ENCODE measurements at places on chromosomes 7 and 10.

GRCh38 chr10:121592155-121592890, 5.9 kb downstream of the FGFR2 start:
- no peak overlapping the region for H3K27ac ChIP-seq
- H3K27me3 ChIP-seq, result peaks cover 30% of the 10 kb centered on the region
- DNase-seq, result no peak
- H3K4me1 ChIP-seq, result peaks cover 11% of the 10 kb centered on the region

GRCh38 chr7:156886020-156886795, 6.8 kb downstream of the LMBR1 start:
- H3K36me3 ChIP-seq, result peaks cover 26% of the 10 kb centered on the region
- no peak overlapping the region for H3K27ac ChIP-seq
- H3K4me1 ChIP-seq, result peaks cover 19% of the 10 kb centered on the region
- no peaks in the 10 kb centered on the region for H3K27me3 ChIP-seq

DNA sequence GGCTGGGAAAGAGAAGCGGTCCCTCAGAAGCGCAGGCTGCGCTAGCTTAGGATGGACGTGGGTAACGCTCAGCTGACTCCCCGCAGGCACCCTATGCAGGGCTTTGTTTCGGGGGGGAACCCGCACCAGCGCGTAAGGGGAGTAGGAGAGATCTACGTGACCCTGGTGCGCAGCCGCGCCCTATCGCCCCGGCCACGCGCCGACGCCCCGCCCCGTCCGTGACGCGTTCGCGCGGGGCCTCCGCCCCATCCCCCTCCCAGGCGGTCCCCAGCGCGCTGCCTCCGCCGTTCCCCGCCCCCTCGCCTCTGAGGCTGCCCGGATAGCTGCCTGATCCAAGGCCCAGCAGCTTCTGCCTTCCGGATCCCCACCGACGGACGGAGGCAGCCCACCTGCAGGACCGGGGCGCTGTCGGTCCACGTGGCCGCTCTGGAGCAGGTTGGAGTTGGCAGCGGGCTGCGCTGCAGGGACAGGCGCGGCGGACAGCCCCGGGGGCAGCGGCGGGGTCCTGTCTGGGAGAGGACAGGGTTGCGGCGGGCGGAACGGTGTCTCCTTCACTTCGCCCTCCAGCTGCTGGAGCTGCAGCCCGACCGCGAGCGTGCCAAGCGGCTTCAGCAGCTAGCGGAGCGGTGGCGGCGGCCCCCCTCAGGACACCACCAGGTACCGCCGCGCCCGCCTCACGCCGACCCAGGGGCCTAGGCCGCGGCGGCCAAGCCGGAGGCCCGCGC, at the start of gene VDAC2:
Gene VDAC2, plus strand, starts transcription at position 515 of the 725 bp plus-strand sequence. CDS start 363 bp downstream, outside the sequence.
- H3K27ac ChIP-seq, result peak within 1 kb of the TSS; percentile 99
- H3K4me3 ChIP-seq, result peak within 1 kb of the TSS; percentile 96
- peaks cover 14% of the 10 kb centered on the region for H3K36me3 ChIP-seq

- no peaks in the 10 kb centered on the region for H3K36me3 ChIP-seq
- DNase-seq, result no peak
- no peak overlapping the region for H3K4me3 ChIP-seq
- H3K27ac ChIP-seq, result peak overlapping the region; percentile 42
- H3K27me3 ChIP-seq, result no peaks in the 10 kb centered on the region
These were observed 14.4 kb downstream of the ANTXRL start for GRCh38 chr10:46301056-46301645.

GRCh38 chr7:68180761-68181160, 1184.1 kb downstream of the TYW1 start:
- no peaks in the 10 kb centered on the region for H3K27me3 ChIP-seq
- DNase-seq, result no peak
- no peaks in the 10 kb centered on the region for H3K4me1 ChIP-seq
- H3K4me3 ChIP-seq, result no peak overlapping the region

DNA sequence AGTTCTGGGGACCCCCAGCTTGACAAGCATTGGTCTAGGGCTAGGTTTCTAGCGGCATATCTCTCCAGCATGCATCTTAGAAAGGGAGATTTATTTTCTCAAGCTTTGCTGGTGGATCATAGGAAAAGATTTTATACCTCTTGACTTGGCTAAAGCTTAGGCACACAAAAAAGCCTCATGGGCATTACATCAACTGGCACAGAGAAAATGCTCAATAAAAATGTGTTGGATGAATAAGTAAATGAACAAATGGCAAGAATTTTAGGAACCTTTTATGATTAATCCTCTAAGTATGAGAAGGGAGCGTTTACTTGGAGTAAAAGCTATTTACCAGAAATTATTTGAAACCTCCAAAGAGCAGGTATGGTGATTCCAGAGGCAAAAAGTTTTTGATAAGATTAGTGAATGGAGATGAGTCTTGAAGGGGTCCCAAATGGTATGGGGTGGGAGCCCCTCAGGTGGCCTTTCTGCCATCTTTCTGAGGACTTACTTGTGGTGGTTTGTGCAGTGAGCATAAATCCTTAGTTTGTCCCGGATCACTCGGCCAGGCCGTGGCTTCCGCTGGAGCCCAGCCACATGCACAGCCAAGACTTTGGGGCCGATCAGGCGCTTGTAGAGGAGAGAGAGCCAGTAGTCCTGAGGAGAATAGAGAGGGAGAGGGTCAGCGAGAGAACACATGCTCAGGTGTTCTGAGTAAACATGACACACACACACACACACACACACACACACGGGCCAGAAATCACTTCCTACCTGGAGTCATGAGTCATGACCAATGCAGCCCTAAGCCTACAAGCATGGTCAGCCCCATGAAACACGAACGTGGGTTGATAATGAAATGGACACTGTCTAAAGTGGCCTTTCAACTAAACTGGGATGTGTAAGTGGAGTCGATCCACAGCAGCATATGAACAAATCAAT, 43.1 kb upstream of the HPS1 start:
- no peaks in the 10 kb centered on the region for H3K36me3 ChIP-seq
- no peaks in the 10 kb centered on the region for H3K4me1 ChIP-seq
- peaks cover 21% of the 10 kb centered on the region for H3K27me3 ChIP-seq
- no peak overlapping the region for H3K4me3 ChIP-seq
- no peak for DNase-seq

DNA sequence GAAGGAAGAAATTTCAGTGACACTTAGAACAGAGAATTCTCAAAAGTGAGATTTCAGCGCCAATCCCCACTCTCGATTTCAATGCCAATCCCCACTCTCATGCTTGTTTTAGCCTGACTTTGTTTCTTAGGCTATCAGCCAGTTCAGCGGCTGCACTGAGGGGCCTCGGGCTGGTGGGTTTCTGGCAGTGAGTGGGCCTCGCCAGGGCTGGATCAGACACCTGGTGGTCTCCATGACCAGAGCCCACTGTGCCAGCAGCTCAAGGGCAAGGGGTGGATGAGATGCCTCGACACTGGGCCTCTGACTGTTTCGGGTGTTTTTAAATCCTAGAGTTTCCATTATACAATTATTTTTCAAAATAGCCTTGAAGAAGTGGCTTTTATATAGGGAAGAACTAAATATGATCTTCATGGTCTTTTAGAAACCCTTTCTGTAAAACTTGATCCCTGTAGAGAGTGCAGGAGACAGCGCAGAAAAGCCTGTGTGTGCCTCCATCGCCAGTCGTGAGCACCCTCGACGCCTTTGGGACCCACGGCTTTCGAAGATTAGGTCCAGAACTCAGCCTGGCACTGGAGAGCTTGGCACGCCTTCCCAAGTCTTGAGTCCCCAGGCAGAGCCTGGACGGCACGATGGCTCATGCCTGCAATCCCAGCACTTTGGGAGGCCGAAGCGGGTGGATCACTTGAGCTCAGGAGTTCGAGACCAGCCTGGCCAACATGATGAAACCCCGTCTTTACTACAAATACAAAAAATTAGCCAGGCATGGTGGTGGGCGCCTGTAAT, 76.2 kb downstream of the INPP5A start:
- H3K4me1 ChIP-seq, result peaks cover 29% of the 10 kb centered on the region
- no peaks in the 10 kb centered on the region for H3K27me3 ChIP-seq
- H3K4me3 ChIP-seq, result no peak overlapping the region

GRCh38 chr7:101378751-101379174, 16.1 kb downstream of the COL26A1 start:
- no peaks in the 10 kb centered on the region for H3K4me1 ChIP-seq
- peaks cover 7% of the 10 kb centered on the region for H3K27me3 ChIP-seq
- H3K36me3 ChIP-seq, result no peaks in the 10 kb centered on the region
- no peak for DNase-seq
- H3K4me3 ChIP-seq, result no peak overlapping the region

- DNase-seq, result no peak
- H3K27me3 ChIP-seq, result no peaks in the 10 kb centered on the region
- H3K36me3 ChIP-seq, result peaks cover 12% of the 10 kb centered on the region
- H3K4me1 ChIP-seq, result peaks cover 4% of the 10 kb centered on the region
These were observed 96.1 kb downstream of the TPST1 start for GRCh38 chr7:66301249-66301648.

DNA sequence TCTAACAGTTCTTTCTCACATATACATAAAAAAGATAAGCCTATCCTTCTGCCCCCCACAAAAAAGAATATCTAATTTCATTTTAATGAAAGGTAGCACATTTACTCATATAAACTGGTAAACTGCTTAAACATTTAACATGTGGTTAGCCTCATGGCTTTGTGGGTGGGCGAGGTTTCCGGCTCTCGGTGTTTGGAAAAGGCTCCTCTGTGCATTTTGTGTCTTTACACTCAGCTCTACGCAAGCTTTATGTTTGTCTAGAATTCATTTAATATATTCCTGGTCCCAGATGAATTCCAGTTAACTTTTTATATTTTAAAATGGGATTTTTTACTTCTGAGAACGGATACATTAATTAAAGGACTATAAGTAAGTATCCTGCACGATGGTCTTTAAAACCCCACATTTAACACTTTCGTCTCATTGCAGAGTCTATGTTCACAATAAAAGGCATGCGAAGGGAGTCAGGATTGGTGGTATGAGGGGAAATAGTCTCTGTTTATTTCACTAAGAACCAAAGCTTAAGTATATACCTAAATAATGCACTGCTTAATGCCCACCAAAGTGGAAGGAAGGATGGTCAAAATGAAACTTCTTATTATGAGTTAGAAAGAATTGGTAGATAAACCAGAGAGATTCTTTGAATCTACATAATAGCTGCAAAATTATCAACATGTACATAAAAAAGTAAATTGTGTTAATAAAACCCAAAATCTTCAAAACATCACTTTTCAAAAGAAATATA, 197.2 kb downstream of the CRPPA start:
- no peaks in the 10 kb centered on the region for H3K27me3 ChIP-seq
- no peak overlapping the region for H3K27ac ChIP-seq
- no peak for DNase-seq
- no peaks in the 10 kb centered on the region for H3K4me1 ChIP-seq
- H3K36me3 ChIP-seq, result no peaks in the 10 kb centered on the region
- no peak overlapping the region for H3K4me3 ChIP-seq

DNA sequence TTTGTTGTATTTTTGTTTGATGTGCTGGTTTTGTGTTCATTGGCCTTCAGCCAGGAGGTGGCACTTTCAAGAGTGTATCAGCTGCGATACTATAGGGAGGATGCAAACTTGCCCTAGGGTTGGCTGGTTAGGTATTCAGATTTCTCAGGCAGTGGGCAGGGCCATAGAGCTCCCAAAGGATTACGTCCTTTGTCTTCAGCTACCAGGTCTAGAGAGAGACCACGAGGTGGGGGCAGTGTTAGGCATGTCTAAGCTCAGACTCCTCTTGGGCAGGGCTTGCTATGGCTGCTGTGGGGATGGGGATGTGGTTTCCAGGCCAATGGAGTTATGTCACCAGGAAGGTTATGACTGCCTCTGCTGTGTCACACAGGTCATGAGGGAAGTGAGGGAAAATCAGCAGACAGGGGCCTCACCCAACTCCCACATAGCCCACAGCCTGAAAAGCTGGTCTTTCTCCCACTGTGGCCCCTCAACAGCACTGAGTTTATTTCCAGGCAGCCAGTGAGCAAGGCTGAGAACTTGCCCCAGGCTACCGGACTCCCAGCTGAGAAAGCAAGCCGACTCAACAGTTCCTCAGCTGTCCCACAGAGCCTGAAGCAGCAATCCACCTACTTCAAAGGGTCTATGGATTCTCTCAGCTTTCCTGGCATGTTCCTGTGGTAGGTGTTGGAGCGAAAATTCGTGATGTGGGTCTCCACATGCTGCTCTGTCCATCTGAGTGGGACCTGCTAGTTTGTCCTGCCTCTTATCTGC, 227.4 kb upstream of the COBL start:
- no peaks in the 10 kb centered on the region for H3K27me3 ChIP-seq
- no peak overlapping the region for H3K27ac ChIP-seq
- no peak for DNase-seq
- no peaks in the 10 kb centered on the region for H3K4me1 ChIP-seq

DNA sequence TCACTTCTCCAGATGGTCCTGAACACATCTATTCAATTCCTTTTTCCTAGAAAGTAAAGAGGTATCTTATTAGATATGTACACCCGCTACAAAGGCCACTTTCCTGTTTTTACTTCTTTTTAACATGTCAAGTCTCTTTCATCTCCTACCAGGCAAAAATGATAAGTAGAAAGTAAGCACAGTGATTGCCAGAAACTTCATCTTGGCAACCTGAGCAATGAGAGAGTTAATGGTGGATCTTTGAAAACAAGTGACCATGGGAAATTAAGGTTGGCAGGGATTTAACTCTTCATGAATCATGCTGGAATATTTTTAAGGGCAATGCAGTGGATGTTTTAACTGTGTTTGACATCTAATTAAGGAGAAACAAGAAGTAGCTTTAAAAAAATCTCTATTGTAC, 2.7 kb downstream of the SEMA3A start:
- no peak overlapping the region for H3K4me3 ChIP-seq
- no peak for DNase-seq
- H3K4me1 ChIP-seq, result peaks cover 3% of the 10 kb centered on the region
- no peaks in the 10 kb centered on the region for H3K36me3 ChIP-seq
- H3K27me3 ChIP-seq, result peaks cover 10% of the 10 kb centered on the region
- H3K27ac ChIP-seq, result no peak overlapping the region

- no peaks in the 10 kb centered on the region for H3K27me3 ChIP-seq
- H3K4me1 ChIP-seq, result peaks cover 13% of the 10 kb centered on the region
- peaks cover 19% of the 10 kb centered on the region for H3K36me3 ChIP-seq
- H3K4me3 ChIP-seq, result peak overlapping the region; percentile 22
These were observed 32.5 kb downstream of the ZNF438 start for GRCh38 chr10:30999070-30999712.

GRCh38 chr10:88800152-88801125, 2.1 kb upstream of the LIPM start:
- DNase-seq, result no peak
- H3K4me3 ChIP-seq, result no peak overlapping the region
- H3K27me3 ChIP-seq, result no peaks in the 10 kb centered on the region
- no peak overlapping the region for H3K27ac ChIP-seq
- H3K36me3 ChIP-seq, result no peaks in the 10 kb centered on the region

GRCh38 chr7:1858435-1859265, 188.6 kb downstream of the ELFN1 start:
- peaks cover 15% of the 10 kb centered on the region for H3K36me3 ChIP-seq
- H3K4me3 ChIP-seq, result no peak overlapping the region
- H3K27ac ChIP-seq, result no peak overlapping the region
- DNase-seq, result no peak
- no peaks in the 10 kb centered on the region for H3K27me3 ChIP-seq

- peak; percentile 14 for DNase-seq
- H3K4me3 ChIP-seq, result peak overlapping the region; percentile 25
- no peak overlapping the region for H3K27ac ChIP-seq
- no peaks in the 10 kb centered on the region for H3K36me3 ChIP-seq
- peaks cover 8% of the 10 kb centered on the region for H3K4me1 ChIP-seq
- peaks cover 5% of the 10 kb centered on the region for H3K27me3 ChIP-seq
These were observed 81.9 kb upstream of the DYNC1I1 start for GRCh38 chr7:95690367-95690947.
